Inflammatory macrophage treated with lipopolysaccharide for 4 hours (primary cell): ENCODE measurements at places on chromosomes 3 and 15.

- no peak for DNase-seq
Observed at GRCh38 chr15:64373360-64373759, 7.9 kb downstream of the PCLAF start.

DNA sequence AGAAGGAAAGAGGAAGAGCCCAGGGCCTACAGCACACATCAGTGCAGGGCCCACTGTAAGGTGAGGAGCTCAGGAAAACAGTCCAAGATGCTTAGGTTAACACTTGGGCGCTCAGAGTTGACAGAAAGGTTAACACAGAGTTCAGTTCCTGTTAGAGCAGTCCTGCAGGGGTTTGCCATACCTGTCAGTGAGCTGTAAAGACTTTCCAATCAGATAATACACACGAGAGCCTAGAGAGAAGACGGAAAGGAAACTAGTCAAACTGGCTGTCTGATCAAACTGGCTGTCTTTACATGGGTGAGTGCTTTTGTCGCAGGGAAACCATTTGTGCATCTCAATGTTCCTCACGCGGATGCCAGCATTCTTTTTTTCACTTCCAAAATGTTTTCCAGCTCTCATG lies 61.4 kb upstream of the ARHGEF26 start:
- DNase-seq, result no peak

DNA sequence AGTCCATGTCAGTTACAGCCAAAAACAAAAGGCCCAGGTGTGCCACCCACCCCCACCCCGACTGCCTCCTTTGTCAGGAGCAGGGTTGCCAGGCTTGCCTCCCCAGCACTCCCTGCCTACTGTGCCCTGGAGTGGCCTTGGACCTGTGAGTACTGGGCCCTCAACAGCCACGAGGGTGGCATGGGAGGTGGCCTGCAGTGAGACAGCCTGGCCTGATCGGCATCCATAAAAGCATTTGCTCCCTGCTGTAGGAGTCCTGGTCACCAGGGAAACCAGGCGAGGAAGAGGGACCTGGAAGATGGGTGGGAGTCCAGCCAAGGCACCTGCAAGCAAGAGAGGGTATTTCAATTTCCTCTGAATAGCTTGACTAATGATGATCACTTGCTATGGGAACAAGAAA lies 56.4 kb upstream of the KCNMB2 start:
- DNase-seq, result no peak

DNA sequence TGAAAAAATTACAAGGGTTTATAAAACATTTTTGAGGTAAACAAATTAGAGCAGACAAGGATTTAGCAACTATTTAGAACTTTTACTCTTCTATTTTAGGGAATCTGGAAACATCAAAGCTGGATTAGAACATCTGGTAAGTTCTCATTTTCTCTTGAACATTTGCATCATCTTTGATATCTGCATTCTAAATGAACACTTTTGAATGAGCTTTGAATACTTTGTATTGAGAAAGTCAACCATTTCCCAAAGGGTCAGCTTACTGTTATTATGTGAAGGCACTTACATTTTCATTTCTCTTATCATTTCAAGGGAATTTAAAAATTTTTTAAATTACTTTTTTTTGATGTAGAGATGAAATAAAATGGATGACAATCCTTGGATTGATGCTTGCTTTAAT lies 188.1 kb downstream of the RSRC1 start:
- DNase-seq, result no peak

DNA sequence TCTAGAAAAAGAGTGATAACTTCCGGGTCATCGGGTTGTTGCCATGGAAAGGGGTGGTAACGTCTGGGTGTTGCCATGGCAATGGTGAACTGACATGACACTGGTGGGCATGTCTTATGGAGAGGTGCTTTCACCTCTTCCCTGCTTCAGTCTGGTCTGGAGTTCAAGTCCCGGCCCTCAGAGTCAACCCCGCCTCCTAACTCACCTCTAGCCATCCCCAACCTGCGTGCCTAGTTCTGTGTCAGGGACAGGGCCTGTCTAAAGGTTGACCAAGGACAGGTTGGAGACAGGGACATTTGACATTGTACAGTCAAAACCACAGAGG lies 96.0 kb downstream of the LSM3 start:
- no peak for DNase-seq

DNA sequence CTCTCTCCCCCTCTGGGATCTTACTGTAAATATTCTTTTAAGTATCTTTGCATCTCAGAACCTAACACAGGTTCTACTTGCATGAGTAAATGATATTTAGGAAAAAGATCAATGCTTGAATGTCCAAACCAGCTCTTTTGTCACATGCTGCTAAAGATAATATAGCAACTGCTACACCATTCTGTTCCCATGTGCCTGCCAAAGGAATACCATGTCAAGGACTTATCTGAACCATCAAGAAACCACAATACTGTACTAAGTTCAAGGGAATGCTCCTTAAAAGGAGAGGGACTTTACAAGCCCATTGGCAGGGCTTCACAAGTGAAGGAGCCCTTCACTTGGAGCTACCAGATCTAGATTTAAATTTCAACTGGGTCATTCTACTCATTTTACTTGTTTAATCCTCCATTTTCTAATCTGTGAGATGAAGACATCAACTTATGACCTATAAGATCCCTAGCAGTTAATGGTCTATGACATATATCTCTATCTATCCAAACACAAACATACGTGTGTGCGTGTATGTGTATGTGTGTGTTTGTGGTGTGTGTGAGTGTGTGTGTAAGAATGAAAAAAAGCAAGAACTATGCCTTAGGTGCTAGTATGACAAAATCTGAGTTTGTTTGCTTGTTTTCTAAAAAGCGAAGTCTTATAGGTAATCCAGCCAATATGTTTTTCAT lies 13.0 kb upstream of the SEC62 start:
- DNase-seq, result no peak

GRCh38 chr3:87288446-87288845 lies 12.1 kb upstream of the POU1F1 start:
- DNase-seq, result peak; percentile 14

DNA sequence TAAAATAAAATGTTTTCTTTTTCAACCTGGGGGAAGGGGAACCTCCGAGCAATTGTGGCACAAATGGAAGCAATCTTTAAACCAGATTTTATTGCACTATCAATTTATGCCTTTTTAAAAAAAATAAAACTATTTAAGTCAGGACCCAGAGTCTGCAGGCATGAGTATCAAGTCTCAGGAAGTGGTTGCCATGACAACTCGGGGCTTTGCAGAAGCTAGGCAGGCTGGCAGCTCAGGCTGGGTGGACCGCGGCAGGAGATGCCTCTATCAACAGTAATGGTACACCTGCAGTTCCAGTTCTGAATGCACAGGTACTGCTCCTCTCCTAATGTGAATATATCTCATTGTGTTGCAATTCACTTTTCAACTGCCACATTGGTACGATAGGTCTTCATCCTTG lies 447.7 kb downstream of the GABRG3 start:
- DNase-seq, result no peak

- DNase-seq, result no peak
Observed at GRCh38 chr3:31959951-31960792, 20.9 kb downstream of the OSBPL10 start.

GRCh38 chr15:59196416-59196815 lies 10.2 kb upstream of the LDHAL6B start:
- DNase-seq, result no peak

- DNase-seq, result peak; percentile 58
Observed at GRCh38 chr3:130849091-130849552, 44.8 kb upstream of the ATP2C1 start.

DNA sequence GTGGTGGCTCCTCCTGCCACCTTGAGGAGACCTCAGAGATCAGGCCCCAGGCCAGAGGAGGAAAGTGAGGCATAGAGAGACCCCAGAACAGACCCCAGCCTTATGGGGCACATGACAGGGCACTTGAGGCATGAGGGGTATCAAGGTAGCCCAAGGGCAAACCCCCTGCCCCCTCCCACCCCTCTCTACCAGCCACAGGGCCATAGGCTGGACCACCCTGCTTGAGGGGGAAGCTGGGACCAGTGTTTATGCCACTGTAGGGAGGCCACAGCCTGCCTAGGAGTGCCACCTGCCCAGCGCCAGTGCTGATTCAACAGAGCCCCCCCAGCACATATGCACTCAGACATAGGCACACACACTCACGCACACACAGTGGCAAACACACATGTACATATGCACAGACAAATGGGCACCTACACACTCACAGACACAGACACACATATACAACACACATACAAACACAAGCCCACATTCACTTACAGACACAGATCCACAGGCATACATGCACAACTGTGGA lies 10.3 kb downstream of the MYL3 start:
- no peak for DNase-seq

GRCh38 chr3:24133436-24133835 lies 188.3 kb downstream of the NR1D2 start:
- DNase-seq, result no peak

DNA sequence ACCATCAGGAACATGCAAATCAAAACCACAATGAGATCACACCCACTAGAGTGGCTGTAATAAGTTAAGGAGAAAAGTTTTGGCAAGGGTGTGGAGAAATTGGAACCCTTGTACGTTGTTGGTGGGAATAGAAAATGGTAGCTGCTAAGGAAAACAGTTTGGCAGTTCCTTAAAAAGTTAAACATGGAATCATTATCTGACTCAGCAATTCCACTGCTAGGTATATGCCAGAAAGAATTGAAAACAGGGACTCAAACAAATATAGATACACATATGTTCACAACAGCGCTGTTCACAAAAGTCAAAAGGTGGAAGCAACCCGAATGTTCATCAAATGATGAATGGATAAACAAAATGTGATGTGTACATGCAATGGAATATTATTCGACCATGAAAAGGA lies 138.8 kb upstream of the ATP2B2 start:
- no peak for DNase-seq

GRCh38 chr3:13513051-13513912 lies 33.2 kb downstream of the HDAC11 start:
- no peak for DNase-seq

DNA sequence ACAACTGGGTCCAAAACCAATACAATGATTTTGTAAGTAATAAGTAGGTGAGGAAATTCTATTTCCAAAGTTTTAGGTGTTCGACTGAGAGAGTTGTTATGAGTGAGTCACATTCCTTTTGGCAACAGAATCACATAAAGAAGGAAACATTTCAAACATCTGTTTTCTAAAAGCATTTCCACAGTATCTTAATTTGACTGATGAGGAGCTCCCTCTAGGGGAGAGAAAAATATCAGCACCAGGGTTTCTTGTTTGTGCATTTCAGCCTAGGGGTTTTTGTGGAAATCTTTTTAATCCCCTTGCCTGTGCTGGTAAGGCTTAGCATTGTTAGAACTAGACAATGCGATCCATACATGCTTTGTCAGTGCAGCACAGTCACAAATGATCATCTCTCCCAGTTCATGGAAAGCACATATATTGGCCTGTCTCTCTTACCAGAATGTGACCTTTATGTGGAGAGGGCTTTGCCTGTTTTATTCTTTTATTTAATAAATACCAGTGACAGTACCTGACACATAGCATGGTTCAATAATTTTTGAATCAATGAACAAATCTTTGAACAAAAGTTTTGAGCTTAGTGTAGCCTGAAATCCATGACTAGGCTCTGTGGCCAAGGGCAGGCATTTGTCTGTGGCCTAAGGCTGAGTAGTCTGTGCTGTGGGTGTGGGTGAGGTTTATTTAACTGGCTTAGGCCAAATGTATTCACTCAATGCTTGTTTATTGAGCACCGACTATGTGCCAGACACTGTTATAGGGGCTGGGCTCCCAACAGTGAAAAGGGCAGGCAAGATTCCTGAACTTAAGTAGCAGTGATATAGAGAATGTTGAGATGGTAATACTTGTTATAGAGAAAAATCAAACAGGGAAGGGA lies 21.1 kb upstream of the IQCF6 start:
- peak; percentile 53 for DNase-seq

GRCh38 chr3:71060536-71060935 lies 523.0 kb downstream of the FOXP1 start:
- DNase-seq, result no peak

- DNase-seq, result no peak
Observed at GRCh38 chr3:50648313-50648712, 26.4 kb upstream of the DOCK3 start.

DNA sequence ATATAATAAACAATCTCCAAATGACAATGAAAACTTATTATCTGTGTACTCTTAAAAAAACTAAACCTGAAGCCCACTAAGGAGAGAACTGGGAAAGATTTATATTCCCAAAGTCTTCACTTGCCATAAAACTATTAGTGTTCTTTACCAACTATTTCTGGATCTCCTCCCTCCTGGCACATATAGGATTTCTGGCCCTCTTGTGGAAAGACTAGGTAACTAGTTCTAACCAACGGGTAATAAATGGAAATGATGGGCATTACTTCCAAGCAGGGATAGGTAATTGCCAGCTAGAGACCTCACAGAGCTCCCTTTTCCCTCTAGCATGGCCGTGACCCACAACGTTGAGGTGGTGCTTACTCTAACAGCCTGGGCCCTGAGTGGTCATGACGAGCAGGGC lies 110.1 kb downstream of the DNAH12 start:
- peak; percentile 22 for DNase-seq

- peak; percentile 86 for DNase-seq
Observed at GRCh38 chr15:72785432-72785831, 1.9 kb upstream of the ADPGK start.
